ENCODE measurements at places on chromosomes 13 and 19.

GRCh38 chr13:45702088-45702487, at the start of gene CBY2:
CBY2 (plus strand) TSS chr13:45702320; CDS start chr13:45702391, 71 bp downstream.
- no peak for DNase-seq

DNA sequence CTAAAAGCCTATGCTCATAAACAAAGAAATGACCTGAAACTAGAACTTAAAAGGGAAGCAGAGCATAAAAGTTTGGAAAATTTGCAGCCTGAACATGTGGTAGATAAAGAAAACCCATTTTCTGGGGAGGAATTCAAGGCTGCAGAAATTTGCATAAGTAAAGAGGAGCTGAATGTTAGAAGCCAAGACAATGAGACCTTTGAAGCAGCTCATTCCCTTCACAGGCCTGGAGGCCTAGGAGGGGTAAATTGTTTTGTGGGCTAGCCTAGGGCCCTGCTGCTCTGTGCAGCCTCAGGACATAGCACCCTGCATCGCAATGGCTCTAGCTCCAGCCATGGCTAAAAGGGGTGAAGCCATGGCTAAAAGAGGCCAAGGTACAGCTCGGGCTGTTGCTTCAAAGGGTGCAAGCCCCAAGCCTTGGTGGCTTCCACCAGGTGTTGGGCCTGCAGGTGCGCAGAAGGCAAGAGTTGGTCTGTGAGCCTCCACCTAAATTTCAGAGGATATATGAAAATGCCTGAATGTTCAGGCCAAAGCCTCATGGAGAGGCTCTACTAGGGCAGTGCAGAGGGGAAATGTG, 38.3 kb downstream of the ZIC2 start:
- no peak for DNase-seq

DNA sequence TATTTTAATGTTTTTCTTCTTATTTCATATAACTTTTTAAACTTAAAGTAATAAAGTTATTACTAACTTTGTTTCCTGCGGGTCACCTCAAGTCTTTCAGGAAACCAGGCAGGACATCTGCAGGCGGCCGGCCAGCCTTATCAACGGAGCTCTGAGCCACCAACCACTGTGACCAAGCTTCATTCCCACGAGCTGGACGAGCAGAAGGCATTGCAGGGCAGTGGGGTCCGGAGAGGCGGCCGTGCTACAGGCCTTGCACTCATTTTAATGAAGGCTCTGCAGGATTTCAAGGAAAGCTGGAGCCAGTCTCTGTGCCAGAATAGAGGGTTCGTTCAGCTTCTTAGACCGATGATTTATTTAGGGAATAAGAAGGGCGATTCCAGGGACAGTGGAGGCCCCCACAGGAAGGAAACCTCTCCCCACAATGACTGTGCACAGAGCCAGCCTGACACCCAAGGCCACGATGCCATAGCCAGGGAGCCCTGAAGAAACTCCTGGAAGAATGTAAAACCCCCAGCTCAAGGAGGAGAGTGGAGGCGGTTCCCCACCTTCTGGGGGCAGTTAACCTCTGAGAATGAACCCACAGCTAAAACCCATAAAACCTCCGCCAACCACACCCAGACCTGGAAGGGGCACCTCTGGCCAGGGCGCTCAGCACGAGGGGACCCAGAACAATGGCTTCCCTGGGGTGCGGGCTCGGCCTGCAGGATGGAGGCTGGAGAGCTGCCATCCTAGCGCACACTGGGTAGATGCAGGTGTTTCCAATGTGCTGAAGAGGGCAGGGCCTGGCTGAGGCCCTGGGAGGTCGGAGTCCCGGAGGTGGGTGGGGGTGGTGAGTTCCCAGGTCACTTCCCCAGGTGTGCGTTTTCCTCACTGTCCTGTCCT, 75.0 kb downstream of the RASA3 start:
- no peak for DNase-seq

GRCh38 chr13:51804295-51805172, 571 bp upstream of the DHRS12 start:
- DNase-seq, result peak; percentile 56

DNA sequence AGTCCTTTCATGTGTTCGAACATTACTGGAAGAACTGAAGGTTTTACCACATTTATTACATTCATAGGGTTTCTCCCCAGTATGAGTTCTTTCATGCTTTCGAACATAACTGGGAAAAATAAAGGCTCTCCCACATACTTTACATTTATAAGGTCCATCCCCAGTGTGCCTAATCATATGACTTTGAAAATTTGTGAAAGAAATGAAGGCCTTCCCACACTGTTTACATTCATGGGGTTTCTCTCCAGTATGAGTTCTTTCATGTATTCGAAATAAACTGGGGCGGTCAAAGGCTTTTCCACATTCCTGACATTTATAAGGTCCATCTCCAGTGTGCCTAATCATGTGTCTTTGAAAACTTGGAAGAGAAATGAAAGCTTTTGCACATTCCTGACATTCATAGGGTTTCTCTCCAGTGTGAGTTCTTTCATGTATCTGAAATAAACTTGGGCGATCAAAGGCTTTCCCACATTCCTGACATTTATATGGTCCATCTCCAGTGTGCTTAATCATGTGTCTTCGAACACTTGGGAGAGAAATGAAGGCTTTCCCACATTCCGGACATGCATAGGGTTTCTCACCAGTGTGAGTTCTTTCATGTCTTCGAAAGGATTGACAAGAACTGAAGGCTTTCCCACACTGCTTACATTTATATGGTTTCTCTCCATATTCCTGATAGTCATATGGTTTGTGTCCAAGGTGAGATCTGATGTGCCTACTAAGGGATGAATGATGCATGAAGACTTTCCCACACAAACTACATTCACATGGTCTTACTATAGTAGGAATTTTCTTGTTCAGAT, 24.0 kb downstream of the ZNF564 start:
- DNase-seq, result no peak

DNA sequence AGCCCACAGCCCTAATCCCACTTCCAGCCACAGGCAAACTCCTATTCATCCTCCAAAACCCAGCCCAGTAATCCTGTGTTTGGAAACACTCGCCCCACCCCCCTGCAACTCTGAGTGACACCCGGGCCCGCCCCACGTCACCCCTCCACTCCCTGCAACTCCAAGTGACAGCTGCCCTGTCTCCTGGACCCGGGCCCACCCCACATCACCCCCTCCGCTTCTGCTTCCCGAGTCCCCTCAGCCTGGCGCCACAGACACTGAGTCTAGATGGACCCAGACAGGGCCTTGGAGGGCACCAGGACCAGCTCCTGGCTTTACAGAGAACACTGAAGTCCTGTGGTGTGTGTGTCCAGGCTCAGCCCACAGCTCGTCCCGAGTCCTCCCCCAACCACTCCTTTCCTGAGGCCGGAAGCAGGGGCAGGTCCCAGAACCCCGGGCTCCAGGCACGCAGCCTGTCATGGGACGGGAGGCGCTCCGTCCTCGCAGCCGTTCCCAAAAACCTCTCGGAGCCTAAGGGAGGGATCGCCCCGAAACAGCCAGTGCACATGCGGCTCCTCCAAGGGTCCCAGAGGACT, 7.7 kb downstream of the REXO1 start:
- DNase-seq, result no peak

DNA sequence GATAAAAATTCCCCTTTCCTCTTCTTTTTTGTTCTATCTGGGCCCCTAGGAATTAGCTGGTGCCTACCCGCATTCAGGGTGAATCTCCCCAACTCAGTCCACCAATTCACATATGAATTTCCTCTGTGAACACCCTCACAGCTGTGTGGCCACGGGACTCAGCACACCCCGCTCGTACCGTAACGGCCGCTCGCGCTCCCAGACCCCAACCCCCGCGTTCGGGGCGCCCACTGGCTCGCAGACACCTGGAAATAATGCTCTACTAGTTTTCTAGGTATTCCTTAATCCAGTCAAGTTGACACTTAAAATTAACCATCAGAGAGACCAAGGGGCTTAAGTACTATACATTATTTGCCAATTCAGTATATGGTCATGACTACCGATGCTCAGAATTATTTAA, 1702.1 kb upstream of the PCDH20 start:
- no peak for DNase-seq

DNA sequence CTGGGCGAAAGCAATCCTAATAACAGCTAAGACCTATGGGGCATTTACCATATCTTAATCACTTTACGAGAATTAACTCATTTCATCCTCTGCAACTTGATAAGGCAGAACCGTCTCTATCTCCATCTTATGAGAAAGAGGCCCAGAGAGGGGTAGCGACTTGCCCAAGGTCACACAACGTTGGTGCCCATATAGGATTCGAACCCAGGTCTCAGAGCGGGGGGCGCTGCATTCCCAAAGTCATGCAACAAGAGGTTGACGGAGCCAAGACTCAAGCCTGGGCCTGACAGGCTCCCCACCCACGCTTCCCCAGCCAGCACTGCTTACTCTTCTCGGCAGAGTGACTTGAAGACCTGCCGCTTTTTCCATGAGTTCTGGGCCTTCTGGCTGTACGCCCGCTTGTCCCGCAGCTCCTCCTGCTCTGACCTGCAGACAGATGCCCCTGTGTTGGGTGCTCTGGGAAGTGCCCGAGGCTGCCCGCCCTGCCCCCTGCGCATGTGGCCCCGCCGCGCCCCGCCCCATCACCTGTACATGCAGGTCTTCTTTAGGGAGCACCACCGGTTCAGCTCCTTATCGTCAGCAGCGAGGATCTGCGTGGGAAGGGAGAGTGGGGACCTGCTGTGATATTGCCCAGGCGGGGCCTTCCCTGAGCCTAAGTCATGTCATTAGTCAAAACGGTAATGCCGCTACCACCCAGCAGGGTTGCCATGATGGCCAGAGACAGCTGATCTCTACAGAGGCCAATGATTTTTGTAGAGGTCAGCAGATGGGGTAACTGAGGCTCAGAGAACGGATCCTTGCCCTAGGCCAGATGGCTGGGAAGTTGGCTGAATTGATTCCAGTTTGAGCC, 10.8 kb downstream of the KRI1 start:
- no peak for DNase-seq
